ENCODE measurements at places on chromosomes 5 and 9.

DNA sequence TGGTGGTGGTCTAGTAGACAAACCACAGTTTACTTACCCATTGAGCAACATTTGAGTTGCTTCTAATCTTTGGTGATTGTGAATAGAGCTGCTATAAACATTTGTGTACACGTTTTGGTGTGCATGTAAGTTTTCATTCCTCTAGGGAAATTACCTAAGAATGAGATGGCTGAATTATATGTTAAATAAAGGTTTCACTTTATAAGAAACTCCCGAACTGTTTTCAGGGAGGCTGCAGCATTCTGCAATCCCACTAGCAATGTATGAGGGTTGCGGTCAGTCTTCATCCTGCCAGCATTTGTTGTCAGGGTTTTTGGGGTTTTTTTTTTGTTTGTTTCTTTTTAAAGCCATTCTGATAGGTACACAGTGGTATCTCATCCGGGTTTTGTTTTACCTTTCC, 45.7 kb upstream of the PPARGC1B start:
- DNase-seq, result no peak

- no peak for DNase-seq
These were observed 117.4 kb downstream of the SMARCA2 start for GRCh38 chr9:2132484-2133082.

DNA sequence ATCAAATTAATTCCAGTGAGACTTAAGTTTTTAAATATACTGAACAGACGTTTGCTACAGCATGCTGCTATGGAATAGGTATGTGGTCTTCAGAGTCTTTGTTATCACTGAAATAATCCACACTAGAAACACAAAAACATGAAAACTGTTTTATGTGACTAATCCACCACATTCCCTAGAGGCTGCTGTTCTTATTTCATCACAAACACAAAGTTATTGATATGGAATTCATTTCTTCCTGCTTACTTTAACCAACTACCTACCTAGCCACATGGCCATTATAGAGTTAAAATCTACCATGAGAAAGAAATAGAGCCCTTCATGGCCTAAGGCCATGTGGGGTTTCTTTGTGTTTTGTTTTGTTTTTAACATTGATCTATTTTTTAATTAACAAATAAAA, 232.3 kb upstream of the PTGER4 start:
- no peak for DNase-seq

GRCh38 chr9:124661271-124661670, 109.8 kb downstream of the NR6A1 start:
- DNase-seq, result no peak

DNA sequence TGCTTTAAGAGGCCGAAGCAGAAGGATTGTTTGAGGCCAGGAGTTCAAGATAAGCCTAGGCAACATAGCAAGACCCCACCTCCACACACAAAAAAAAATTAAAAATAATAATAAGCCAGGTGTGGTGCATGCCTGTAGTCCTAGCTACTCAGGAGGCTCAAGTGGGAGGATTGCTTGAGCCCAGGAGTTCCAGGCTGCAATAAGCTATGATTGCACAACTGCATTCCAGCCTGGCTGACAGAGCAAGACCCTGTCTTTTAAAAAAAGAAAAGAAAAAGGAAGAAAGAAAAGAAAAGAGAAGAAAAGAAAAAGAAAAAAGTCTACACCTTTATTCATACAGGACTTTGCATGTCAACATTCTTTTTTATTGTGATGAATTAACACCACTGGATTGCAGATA, 2125.8 kb downstream of the MAT2B start:
- DNase-seq, result no peak

DNA sequence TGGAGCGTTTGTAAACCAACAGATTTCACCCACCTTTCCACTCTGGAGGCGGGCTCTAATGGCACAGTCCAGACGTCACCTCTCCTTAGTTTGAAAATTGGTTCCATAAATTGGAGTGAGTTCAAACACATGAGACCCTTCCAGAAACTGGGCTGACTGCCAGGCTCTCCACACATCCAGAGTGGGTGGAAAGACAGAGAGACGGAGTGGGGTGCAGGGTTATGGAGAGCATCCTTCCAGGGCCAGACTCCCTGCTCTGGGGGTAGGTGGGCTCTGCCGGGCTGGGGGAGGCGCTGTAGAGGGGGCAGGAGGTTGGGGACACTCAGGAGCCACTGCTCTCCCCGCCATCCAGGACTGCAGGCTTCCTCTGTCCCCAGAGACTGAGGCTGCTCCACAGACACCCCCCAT, 104.7 kb upstream of the PHYKPL start:
- DNase-seq, result no peak

All from LNCaP clone FGC (cell line).